ENCODE measurements at places on chromosomes 16 and 17.

DNA sequence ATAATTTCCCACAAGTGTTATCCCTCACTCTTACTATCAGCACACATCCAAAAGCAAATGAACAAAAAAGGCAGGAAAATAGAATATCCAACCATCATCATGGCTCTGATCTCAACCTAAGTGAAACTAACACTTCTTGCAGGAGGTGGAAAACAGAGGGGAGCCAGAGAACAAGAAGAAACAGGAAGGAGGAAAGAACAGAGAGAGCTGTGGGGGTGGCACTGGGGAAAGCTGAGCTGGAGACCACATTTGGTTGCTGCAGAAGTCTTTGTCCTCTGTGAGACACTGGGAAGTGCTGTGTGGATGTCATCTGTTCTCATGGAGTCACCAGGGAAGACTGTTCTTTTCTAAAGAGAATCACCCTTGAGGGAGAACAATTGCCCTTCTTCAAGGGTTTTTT is 34.7 kb downstream of the GRB7 start:
- no peaks in the 10 kb centered on the region for H3K36me3 ChIP-seq
- no peaks in the 10 kb centered on the region for H3K27me3 ChIP-seq
- DNase-seq = no peak
- no peak overlapping the region for H3K27ac ChIP-seq

DNA sequence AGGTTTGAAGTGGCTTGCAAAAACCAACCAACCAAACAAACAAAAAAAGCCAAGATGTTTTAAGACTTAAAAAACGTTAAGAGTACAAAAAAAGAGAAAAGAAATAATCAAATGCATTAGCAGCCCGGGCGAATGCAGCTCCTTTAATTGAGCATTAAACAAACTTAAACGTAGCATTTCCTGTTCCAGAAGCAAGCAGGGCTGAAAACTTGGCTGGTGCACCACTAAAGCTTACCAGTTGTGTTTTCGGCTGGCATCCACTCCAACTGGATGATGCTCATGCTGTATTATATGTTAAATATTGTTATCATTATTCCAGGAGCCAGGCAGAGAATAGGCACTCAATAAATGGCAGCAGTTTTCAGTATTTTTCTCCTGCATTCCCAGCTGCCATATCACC is 45.1 kb downstream of the IRX6 start:
- H3K27ac ChIP-seq = no peak overlapping the region
- no peaks in the 10 kb centered on the region for H3K27me3 ChIP-seq
- DNase-seq = no peak

DNA sequence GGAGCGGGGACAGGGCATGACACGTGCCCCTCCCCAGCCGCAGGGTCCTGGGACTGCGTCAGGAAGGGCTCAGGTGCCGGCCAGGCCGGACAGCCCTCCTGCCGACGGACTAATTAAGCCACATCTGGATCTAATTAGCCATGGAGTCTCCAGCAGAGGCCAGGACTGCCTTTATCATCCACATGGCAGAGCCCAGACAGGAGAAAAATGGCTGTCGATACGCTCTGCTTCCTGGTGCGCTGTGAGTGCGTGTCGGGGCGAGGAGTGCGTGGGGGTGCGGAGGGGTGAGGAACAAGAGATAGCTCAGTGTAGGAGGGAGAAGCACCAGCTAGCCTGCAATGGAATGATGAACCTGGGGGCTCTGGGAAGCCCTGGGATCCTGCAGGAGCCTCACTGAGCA is 218.8 kb downstream of the IRF8 start:
- DNase-seq = no peak
- H3K27ac ChIP-seq = no peak overlapping the region
- no peaks in the 10 kb centered on the region for H3K36me3 ChIP-seq

- H3K27me3 ChIP-seq = no peaks in the 10 kb centered on the region
- DNase-seq = no peak
Observed at GRCh38 chr16:75011634-75012307, 12.9 kb downstream of the ZNRF1 start.

- H3K4me3 ChIP-seq = no peak overlapping the region
- DNase-seq = peak; percentile 47
- no peaks in the 10 kb centered on the region for H3K36me3 ChIP-seq
- no peaks in the 10 kb centered on the region for H3K4me1 ChIP-seq
- H3K27me3 ChIP-seq = no peaks in the 10 kb centered on the region
- no peak overlapping the region for H3K27ac ChIP-seq
Observed at GRCh38 chr17:38572669-38573365, 32.9 kb downstream of the SRCIN1 start.

DNA sequence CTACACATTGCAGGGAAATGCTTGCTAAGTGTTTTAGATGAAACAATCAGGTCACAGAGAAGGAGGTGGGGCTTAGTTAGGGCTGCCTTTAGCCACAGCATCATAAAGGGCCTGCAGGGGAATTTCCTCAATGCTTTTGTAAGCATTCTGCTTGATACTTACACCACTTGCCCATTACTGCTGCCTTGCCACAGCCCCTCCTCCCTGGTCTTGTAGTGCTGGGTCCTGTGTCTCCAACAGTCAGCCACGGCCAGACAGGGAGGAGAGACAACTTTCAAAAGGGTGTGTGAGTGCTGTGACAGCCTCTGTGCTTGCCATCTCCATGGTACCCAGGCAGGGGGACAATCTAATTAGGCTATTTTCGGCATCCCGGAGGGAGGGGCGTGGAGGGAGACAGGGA is 111.2 kb downstream of the SHISA9 start:
- no peak overlapping the region for H3K27ac ChIP-seq
- H3K27me3 ChIP-seq = no peaks in the 10 kb centered on the region
- DNase-seq = no peak
